Activated T-cell treated with anti-CD3 and anti-CD28 coated beads for 4 hours (primary cell): ENCODE measurements at places on chromosomes 16 and 17.
A peak's percentile ranks its signal among the peaks of the same experiment; 100 is the strongest.

DNA sequence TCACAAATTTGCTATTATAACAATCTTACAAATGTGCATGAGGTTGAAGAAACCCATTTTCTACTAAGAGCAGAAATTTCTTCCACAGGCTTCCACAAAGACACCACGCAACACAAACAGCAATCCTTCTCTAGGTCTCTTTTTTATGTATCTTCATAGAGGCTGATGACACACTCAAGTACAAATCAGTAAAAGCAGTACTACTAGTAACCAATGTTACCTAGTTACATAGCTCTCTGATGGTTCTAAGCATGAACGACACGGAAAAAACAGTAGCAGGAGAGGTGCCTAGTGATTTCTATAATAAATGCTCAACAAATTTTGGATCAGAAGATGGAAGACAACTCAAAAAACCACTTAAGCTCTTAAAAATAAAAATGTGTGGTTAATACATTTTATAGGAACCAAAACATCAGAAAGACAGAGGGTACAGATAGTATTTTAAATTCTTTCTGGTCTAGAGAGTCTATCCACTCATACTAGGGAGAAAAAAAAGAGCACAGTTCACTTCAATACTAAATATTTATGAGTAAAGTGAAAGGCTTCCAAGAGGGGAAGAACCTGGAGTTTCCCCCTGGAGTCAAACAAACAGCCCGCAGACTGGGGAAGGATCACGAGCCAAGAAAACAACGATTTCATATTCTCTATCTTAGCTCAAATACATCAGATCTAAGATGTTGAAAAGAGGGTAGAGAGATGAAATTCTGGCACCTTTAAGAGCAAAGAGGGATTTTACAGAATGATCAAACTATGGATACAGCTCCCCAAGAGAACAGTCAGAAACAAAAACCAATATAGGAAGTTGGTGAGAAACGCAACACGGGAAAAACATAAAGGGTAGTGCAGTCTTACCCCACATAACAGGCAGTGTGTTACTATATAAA lies 40.2 kb downstream of the SMG6 start:
- no peak for DNase-seq

- no peak for DNase-seq
Observed at GRCh38 chr17:50280801-50281441, 6.7 kb downstream of the TMEM92 start.

GRCh38 chr17:76261421-76262215 lies 3.5 kb upstream of the UBALD2 start:
- no peak for DNase-seq

- peak; percentile 36 for DNase-seq
Observed at GRCh38 chr16:80804056-80804525, 307 bp downstream of the CDYL2 start.

DNA sequence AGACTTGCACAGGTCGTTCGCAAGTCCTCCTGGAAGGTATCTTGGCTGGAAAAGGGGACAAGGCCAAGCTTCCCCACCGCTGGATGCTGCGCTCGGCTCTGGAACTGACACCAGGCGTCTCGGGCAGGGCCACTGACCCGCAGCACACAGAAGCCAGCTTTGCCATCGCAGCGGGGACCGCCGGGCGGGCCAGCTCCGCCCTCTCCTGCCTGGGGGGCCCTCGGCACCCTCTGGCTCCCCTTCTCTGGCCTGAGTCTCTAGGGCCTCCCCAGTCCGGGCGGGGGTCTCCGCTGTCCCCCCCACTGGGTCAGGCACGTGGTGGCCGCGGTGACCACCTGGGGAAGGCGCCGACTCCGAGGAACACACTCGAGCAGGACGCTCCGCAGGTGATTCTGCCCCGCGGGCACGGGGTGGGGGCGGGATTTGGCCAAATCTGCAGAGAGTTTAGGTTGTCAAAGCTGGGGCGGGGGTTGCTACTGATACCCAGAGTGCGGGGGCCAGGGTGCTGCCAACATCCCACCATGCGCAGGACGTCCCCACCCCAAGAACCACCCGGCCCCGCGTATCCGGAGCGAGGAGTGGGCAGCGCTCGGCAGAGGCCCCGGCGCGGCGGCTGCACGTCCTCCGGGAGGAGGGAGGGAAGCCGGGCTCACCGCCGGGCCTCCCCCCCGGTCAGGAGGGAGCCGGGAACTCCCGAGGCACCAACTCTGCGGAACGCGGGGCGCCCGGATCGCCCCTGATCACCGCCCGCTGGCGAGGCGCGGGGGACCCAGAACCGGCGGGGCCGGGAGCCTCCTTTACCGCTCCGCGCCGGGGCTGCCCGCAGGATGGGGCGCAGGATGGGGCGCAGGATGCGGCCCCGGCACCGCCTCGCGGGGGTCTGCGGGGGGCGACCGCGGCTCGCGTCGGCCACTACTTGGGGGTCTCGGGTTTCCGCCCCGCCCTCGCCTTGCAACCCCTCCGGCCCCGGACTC lies 744 bp upstream of the METRNL start:
- no peak for DNase-seq

DNA sequence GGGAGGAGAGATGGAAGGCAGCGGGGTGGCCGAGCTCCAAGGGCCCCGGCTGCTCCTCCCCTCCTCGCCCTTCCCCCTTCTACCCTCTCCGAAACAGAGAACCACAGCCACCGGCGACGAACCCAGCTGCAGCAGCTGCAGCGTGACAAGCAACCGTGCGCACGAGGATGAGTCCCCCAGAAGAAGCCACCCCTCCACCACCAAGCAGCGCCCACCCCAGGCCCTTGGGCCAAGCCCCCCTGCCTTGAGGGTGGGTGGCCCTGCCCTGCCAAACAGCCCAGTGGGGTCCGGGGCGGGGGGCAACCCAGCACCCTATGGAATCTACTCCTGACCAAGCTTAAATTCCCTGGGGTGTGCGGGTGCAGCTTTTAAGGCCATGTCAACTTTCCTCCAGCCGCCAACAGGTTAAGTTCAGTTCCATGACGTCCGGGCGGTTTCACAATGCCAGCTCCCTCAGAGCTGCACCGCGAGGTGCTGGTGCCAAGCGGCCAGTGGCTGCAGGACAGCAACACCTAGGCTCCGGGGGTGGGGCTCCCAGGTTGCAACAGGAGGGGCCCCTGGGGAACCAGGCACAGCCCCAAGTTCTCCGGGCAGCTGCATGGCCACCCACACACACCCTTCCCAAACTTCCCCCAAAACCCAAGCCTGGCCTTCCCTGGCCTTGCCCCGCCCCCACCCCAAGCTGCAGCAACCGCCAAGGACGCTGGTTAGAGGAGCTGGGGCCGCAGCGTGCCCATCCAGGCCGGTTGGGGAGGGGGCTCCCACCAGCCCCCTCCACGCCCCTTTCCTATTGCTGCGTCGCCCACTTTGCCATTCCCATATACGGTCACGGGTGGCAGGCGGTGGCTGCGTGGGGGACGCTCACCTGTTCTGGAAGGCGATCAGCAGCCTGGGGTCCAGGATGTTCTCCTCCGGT lies 2.0 kb downstream of the CBX4 start:
- DNase-seq: no peak

DNA sequence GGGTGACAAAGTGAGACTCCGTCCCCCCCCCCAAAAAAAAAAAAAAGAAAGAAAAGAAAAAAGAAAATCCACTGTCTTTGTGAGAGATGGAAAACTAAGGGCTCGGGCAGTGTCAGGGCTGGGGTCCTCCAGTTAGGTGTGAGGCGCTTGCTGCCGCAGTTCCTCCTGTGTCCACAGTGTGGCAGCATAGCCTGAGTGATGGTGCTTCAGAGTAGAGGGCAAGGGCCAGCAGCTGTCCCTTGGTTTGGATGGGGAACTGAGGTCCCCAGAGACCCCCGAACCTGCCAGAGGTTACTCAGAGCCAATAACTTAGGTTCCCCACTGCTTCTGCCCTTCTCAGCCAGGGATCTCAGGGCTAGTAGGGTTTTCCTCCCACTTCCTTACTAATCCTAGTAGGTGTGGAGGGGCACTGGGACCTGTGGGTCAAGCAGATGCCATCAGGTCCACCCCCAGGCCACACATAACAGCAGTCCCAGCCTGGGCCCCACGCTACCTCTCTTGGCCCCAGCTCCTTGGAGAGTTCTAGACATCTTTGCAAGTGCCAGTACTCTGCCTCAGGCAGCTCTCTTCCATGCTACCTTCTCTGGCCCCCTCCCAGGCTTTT lies 7.9 kb upstream of the LLGL1 start:
- peak; percentile 70 for DNase-seq

DNA sequence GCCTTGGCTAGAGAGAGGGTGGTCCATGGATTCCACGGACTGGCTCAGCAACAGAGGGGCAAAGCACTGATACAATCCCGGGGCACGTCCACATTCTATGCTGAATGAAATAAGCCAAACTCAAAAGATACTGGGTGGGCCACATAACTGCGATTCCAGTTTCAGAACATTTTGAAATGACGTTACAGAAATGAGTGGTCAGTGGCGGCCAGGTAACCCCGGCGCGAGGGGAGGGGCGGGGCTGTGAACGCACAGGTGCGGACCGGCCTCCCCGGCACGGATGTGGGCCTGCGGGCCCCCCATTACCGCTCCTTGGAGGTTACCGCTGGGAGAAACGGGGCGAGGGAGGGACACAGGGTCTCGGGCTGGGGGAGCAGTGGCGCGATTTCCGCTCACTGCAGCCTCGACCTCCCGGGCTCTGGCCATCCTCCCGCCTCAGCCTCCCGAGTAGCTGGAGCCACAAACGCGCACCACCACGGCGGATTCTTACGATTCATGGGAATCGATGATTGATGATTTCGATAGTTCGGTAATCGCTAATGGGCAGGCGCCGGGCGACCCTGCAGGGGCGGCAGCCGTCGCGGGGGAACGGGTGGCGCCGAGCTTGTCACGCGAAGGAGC lies 559 bp downstream of the MVD start:
- DNase-seq: no peak

GRCh38 chr17:39963829-39964228 lies 1.0 kb downstream of the GSDMA start:
- DNase-seq: peak; percentile 23

DNA sequence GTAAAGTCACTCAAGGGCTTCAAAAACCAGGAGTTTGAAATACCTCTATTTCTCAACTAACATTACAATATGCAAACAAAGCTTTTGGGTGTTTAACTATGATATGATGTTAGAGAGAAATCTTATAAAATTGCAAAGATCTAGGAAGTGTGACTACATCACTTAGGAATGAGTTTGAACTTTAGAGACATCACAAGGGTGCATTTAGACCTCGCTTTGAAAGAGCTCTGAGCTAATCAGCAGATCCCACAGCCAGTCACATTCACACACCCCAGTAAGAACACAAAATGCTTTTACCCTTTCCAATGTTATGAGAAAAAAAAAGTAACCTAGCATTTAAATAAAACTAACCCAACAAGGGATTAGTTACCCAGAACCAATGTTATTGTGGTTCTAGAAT lies 45.2 kb downstream of the HYDIN start:
- DNase-seq: no peak

GRCh38 chr16:61323456-61323855 lies 712.8 kb downstream of the CDH8 start:
- no peak for DNase-seq

- DNase-seq: no peak
Observed at GRCh38 chr17:45223539-45224528, 2.1 kb downstream of the FMNL1 start.

DNA sequence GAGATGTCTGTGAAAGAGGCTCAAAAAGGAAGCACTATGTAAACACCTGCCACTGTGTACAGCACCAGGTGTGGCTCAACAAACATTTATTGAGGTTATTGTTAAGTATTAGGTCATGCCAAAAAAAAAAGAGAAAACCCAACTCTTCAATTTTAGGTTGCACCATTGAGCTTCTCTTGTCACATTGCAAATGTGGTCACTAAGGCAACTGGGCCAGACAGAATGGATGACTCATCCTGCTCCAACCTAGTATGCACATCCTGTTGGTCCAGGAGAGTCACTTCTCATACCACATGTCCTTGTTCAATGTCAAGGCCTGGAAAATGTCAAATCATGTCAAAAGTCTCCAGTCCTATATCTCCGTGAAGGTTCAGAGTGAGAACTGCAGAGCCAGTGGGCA lies 25.0 kb downstream of the HOXB1 start:
- no peak for DNase-seq

GRCh38 chr17:27242951-27243350 lies 51.0 kb upstream of the WSB1 start:
- no peak for DNase-seq

DNA sequence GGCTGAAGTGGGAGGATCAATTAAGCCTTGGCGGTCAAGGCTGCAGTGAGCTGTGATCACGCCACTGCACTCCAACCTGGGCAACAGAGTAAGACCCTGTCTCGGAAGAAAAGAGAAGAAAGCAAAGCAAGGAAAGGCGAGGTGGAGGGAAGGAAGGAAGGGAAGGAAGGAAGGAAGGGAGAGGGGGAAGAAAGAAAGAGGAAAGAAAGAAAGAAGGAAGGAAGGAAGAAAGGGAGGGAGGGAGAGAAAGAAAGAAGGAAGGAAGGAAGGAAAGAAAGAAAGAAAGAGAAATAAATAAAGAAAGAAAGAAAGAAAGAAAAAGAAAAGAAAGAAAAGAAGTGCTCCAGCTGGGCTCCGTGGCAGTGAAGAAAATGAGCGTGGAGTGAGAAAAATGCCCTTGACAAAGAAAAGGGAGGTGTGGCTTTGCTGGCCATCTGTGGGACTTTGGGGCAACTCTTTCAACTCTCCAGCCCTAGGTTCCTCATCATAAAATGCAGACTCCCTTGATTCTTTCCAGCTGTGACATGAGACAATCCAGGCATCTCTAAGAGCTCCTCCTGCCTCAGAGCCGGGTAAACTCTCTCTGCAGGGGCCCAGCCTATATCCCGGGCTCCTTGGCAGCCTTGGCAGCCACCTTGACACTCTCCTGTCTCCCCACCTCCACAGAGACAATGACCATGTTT lies 2.4 kb downstream of the GSDMA start:
- DNase-seq: no peak

DNA sequence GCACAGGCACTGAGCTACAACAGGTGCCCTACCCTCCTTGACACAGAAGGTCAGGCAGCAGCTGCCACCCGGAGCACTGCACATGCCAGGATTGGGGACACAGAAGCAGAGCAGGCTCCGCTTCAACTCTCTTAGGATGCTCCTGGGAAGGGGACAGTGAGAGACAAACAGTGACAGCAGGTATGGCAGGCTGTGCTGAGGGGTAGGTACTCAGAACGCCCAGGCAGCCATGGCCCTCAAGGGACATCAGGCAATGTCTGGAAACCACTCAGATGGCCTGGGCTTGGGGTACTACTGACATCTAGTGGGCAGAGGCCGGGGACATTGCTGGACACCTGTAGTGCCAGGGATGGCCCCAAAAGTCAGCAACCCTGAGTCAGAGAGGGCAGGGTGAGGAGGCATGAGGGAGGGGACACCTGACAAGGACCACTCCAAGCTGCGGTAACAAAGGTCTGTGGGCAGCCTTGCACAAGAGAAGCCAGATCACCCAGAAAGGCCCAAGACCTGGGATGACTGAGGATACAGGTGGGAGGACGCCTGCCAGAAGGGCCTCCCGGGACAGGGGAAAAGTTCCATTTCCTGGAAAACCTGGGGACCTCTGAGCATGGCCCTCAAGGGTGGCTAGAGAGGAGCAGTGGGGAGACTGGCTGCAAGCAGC lies 21.2 kb downstream of the PEMT start:
- DNase-seq: no peak

DNA sequence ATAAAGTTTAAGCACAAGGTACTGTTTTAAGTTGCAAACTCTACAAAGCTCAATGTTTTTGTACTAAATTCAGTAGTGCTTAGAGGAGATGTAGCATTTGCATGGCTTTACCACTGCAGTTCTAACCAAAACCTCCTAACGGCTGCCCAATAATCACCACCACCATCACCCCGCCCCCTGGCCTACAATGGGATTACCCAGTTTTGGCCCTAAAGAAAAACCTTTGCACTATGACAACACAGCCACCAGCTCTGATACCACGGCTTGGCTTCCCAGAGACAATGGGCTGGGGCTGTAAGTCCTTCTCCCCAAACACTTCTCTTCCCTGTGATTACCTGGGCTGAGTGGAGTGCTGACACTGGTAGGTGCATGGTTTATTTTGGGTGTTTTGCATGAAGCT lies 58.4 kb upstream of the MTMR4 start:
- DNase-seq: no peak
